ENCODE measurements at places on chromosomes 2 and 18.

- no peak for DNase-seq
These were observed 2.3 kb upstream of the ALPP start for GRCh38 chr2:232376260-232376659.

DNA sequence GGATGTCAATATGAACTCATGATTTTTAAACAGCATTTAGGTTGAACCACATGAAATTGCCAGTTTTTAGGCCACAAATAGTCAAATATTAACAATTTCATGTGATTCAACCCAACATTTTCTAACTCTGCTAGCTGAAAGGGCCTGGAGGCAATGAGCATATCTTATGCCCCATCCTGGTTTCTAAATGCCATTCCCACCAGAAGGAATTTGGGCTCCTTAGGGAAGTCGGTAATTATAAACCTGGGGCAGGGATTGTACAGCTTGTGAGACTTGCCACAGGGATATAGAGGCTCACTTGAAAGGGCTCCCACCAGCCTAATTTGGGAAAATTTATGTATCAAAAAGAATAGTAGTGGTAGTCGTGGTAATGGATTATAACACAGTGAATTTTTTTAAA, 178.4 kb upstream of the ALPP start:
- DNase-seq, result no peak

DNA sequence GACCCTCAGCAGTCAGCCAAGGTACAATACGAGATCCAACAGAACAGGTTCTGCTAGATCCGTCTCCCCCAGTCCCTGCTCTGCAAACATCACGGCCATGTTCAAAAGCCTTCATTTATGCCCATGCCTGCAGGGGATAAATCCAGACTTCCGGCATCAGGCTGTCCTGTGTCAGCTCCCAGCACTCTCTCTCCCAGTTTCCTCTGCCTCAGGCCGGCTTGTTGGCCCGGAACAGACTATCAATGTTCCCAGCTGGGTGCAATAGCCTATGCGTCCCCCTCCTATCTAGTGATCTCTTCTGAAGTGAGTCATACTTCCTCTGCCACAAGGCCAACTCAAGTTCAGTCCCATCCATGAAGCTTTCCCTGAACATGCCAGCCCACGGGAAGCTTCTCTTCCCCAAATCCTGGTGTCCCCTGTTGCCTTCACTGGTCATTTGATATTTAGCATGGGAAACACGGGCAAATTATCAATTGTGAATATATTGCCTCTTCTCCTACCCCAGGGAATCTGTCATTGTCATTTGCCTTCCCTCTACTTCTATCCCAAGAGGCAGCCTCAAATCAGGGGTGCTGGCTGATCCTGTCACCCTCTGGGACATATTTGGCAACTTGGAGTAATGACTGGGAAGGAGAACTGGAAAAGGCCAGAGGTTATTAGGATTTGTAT, 51.1 kb downstream of the CAPN13 start:
- DNase-seq, result no peak

- DNase-seq, result no peak
These were observed 265.3 kb downstream of the PAX3 start for GRCh38 chr2:222033541-222033940.

DNA sequence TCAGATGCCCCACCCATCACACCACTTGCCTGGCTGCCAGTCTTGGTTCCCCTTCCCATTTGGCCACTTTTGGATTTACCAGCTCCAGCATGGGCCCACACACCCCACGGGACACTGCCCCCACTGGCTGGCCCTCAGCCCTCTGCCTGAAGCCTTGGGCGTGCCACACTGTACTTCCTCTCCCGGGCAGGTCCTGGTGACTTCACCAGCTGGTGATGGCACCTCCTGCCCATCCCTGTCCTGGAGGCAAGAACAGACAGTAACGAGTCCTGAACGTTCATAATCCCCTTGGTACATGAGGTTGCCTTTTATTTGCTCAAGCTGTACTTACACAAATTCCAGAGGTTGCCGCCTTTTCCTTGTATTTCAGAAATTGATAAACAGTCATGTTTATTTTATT, 81.1 kb downstream of the TMEM17 start:
- no peak for DNase-seq

DNA sequence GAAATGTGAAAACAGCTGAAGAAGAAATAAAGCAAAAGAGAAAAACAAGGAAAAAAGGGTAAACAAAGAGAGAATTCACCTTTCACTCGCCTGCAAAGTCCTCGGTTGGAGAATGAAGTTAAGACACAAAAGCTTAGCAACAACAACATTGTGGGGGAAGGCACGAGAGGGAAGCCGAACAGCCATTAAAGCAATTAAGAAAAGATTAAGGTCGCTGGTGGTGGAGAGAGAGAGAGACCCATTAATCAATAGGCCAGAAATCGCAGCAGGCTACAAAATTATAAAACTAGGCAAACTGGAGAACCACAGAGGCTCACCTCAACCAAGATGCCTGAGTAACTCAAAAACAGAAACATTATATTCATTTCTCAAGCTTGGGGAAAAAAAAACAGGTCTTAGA, 120.0 kb upstream of the SIX3 start:
- DNase-seq, result no peak

DNA sequence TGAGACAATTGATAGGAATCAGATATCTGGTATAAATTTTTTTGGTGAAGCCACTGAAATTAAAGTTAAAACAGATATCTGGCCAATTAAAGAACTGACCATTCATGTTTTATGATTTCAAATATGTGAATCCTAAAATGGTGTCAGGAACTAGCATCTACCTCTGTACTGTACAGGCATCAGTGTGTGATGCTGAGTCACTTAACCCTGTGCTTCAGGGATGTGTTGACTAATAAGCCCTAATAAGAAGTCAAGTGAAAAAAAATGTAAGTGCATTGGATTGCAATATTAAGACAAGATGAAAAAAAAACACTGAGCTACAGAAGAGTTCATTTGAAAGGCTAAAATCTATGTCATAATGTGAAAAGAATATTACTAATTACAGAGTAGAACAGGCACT, 9.1 kb upstream of the UNC80 start:
- DNase-seq, result no peak

GRCh38 chr2:27074738-27075565, 3.5 kb upstream of the EMILIN1 start:
- peak; percentile 31 for DNase-seq

- DNase-seq, result no peak
These were observed 19.3 kb downstream of the SH3YL1 start for GRCh38 chr2:244547-244946.

DNA sequence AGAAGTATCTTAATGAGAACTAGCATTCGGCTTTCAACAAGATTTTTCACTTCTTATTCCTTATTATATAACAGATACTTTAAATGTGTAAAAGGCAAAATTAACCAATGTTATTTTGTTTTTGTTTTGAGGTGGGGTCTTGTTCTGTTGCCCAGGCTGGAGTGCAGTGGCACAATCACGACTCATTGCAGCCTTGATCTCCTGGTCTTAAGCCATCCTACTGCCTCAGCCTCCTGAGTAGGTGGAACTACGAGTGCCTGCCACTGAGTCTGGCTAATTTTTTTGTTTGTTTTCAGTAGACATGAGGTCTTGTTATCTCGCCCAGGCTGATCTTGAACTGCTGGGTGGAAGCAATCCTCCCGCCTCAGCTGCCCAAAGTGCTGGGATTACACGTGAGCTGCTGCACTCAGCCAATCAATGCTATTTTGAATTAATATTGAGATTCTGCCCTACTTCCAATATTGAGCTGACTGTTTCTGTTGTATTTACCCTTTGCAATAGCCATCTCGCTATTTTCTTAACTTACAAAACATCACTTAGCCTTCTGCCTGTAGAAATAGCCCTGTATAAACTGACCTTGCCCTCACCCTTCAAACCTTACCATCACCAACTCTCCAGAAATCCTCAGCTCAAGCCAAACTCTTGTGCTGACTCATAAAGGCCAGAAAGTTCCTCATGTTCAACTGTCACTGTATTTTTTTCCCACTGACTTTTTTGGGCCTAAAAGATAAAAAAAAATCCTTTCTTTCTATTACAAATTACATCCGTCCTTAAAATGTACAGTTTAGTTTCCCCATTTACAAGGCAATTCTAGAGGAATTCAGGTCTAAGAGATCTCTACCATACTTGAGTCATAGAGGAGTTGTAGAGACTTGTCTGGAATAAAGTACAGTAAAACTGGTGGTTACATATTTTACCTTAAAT, 94.3 kb downstream of the OLA1 start:
- DNase-seq, result no peak

DNA sequence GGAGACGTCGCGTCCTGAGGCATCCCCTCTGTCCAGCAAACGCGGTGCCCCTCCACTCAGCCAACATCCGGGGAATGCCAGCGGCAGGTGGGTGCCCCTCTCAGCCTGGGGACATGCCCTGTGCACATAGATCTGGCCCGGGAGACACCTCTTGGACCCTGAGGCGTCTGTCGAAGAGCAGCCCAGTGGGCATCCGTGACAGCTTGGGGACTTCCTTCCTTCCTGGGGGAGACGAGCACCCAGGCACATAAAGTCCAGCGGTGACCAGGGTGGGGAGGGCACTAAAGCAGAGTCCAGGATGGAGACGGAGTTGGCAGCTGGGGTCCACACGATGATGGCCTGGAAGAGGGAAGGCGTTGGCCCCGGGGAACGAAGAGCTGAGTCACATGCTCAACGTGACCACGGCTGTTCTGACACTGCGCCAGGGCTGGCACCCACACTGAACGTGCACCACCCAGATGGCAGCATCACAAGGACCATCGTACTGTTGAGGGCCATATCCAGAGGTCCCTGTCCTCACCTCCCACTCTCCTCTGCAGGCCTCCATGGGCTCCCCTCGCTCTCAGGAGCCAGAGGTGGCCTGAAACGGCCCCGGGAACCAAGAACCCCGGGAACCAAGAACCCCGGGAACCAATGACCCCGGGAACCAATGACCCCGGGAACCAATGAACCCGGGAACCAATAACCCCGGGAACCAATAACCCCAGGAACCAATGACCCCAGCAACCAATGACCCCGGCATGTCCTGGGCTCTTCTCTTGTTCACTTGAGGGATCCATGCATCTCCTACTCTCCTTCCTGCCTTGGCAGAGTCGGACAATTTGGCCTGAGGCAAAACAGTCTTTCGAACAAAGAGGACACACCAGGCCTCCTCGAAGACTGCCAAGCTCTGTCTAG, 22.6 kb downstream of the HDAC4 start:
- DNase-seq, result no peak

DNA sequence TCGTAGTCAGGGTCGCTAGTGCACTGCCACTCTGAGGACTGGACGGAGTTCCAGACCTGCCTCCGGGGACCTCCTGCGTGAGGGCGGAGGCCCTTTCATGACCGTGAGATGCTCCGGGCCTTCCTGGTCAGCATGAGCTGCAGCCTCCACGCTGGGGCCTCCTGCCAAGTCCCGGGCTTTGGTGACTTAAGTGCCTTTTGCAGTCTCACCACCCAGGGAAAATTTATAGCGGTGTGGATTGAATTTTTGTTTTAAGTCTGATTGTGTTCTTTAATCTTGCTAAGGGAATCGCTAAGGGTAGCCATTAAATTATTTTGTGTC, 33.6 kb downstream of the CHRNA1 start:
- DNase-seq, result no peak

GRCh38 chr2:209519271-209519670, 95.4 kb downstream of the MAP2 start:
- no peak for DNase-seq

- no peak for DNase-seq
These were observed 1035.8 kb upstream of the FANCL start for GRCh38 chr2:59276917-59277316.

DNA sequence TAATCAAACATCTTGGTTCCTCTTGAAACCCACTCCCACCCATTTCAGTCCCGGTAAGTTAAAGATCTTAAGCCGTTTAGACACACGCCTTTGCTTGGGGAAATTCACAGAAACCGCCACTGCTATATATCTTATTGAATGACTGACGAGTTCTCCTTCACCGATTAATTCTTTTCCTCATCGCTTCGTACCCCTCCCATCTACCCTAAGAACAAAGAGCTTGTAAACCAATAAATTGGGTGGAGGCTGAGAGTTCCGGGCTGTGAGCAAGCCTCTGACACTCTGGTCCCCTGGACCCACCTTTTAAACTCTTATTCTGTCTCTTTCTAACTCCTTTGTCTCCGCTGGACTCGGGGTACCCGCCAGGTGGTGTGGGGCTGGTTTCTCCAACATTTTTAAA, 30.6 kb downstream of the TMEM131 start:
- no peak for DNase-seq

DNA sequence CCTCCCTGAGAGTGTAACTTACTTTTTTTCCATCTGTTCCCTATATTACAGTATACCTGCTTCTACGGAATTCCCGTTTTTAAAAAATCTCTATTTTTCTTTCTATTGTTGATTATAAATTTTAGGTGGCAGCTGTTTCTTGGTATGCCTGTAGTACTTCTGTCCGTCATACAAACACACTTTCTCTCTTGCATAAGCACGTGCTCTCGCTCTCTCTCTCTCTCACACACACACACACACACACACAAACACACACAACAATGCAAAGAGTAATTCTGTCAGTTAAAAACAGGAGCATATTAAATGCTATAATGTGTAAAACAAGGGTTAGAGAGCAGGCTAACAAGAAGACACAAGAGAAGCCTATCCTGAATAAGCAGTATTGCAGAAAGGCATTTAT, 140.5 kb downstream of the THADA start:
- DNase-seq, result no peak

DNA sequence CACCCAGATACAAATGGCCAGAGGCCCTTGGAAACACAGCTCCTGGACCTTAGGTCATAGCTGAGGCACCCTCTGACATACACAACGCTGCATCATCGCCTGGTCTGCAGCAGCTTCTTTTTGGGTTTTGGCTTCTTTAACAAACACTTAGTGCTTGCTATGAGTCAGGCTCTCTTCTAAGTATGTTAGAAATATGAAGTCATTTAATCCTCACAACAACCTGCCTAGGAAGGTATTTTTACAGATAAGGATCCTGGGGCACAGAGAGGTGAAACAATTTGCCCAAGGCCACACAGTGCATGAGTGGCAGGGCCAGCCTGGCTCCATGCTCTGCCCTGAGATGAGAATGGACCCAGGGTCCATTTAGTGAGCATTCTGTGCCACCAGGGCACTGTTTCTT, 96.6 kb downstream of the TMEM17 start:
- no peak for DNase-seq

- peak; percentile 84 for DNase-seq
These were observed 704 bp downstream of the KLF11 start for GRCh38 chr2:10043906-10044601.

DNA sequence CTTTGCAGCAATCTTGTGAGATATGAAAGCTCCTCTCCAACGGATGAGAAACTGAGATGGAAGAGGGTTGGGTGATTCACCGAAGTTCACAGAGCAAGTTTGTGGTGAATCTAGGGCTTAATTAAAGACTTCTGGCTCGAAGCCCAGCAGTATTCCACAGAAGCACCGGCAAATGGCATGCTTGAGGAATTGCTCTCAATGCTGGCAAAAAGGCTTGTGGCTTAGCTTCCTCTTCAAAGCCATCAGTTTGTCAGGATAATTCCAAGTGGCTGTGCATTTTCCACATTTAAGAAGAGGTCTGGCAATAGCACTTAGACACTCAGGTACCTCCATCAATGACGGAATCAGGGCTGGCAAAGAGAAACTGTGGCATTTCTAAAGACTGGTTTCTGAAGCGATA, 98.7 kb upstream of the SLC66A3 start:
- DNase-seq, result no peak
